ENCODE measurements at places on chromosomes 2 and 18. TPM values are rescaled to one million over a fixed set of nuclear protein-coding genes. Genes with fewer than 3 reads are reported as not detected.

The SOS1 gene
- 16.8 TPM for total RNA-seq

The UGT1A6 gene
- 0.72 TPM for total RNA-seq

The ADGRF3 gene
- 0.15 TPM for total RNA-seq

The BMP10 gene
- total RNA-seq, result not detected

The ONECUT2 gene
- total RNA-seq, result 0.29 TPM

Measured in A549 treated with AZD2906 at 1 μM for 4 hours (cell line).